ENCODE measurements at places on chromosomes 1 and 21.
A peak's percentile ranks its signal among the peaks of the same experiment; 100 is the strongest.

GRCh38 chr1:171433451-171433850 lies 51.9 kb upstream of the PRRC2C start:
- H3K27me3 ChIP-seq = no peaks in the 10 kb centered on the region
- no peak overlapping the region for H3K27ac ChIP-seq
- H3K4me3 ChIP-seq = no peak overlapping the region
- H3K4me1 ChIP-seq = peaks cover 21% of the 10 kb centered on the region
- 0 out of 2 replicates have a peak, but pooled peaks cover 14% of the 10 kb centered on the region for H3K36me3 ChIP-seq

GRCh38 chr1:41573785-41574713 lies 89.6 kb upstream of the EDN2 start:
- H3K36me3 ChIP-seq = no peaks in the 10 kb centered on the region
- H3K27ac ChIP-seq = no peak overlapping the region
- H3K4me1 ChIP-seq = no peaks in the 10 kb centered on the region
- peak; percentile 94 for DNase-seq
- no peak overlapping the region for H3K4me3 ChIP-seq

- H3K4me1 ChIP-seq = no peaks in the 10 kb centered on the region
- no peaks in the 10 kb centered on the region for H3K36me3 ChIP-seq
- no peaks in the 10 kb centered on the region for H3K27me3 ChIP-seq
- peak; percentile 55 for DNase-seq
- H3K4me3 ChIP-seq = no peak overlapping the region
- H3K27ac ChIP-seq = no peak overlapping the region
Measured at GRCh38 chr1:240190881-240191401, 99.3 kb downstream of the FMN2 start.

DNA sequence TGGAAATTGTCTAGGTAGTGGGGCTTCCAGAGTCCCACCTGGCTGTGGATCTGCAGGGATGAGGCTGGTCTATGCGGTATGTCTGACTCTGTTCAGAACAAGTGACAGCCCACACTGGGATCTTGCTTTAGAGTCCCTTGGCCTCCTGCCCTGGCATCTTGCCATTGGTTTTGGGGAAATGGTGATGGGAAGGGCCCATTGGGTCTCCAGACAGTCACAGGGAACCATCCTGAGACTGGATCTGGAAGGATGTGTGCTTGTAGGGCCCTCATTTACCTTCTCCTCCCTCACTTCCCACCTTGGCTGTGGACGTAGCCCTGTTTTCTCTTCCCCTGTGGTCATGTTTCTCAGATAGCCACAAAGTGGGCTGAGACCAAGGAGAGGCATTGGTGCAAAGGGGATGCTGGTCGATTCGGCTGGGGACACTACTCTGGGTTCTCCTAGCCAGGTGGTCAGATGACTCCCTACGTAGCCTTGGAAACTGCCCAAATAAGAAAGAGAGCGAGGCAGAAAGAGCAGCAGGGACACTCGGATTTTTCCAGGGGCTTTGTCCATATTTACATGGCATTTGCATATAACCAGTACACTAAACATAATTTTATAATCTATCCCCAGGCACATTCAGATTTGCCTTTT lies 15.1 kb downstream of the SOX13 start:
- DNase-seq = no peak
- H3K4me1 ChIP-seq = peaks cover 95% of the 10 kb centered on the region
- no peak overlapping the region for H3K4me3 ChIP-seq
- peak overlapping the region; percentile 72 for H3K27ac ChIP-seq
- H3K27me3 ChIP-seq = no peaks in the 10 kb centered on the region
